ENCODE measurements at places on chromosomes 1 and 21.

- no peak for DNase-seq
Measured at GRCh38 chr1:99506631-99507030, 139.3 kb upstream of the PALMD start.

GRCh38 chr1:36224537-36225282 lies 467 bp downstream of the THRAP3 start:
- DNase-seq, result peak; percentile 80

DNA sequence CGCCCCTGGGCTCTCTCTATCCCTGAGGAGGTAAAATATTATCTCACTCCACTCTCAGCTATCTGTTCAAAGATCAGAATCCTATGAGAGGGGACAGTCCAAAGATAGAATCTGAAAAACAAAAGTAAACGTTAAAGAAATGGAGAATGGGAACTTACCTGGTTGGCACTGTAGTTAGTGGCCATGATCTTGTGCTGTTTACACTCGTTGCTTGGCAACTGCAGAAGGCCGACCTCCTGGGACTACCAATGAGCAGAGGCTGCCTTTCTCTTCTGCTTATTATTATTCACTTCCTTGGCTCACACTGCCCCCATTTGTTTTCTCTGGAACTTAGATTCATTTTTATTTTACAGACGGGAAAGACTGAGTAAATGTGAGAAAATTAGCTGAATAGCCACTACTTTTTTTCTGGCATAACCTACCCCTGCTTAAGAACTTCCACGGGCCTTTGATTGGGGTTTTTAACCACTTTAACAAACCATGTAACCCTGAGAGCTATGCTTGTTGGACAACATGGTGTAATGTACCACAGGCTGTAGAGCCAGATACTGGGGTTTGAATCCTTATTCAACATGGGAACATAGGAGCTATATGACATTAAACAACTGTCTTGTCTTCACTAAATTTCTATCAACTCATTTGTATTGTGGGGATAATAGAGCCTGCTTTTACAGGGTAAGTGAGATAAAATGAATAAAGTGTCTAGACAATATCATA lies at the start of gene CFAP126:
Gene CFAP126, minus strand, starts transcription at position 193 of the 717 bp plus-strand sequence. Its CDS starts 8 bp downstream, at position 185.
- DNase-seq, result peak; percentile 77

DNA sequence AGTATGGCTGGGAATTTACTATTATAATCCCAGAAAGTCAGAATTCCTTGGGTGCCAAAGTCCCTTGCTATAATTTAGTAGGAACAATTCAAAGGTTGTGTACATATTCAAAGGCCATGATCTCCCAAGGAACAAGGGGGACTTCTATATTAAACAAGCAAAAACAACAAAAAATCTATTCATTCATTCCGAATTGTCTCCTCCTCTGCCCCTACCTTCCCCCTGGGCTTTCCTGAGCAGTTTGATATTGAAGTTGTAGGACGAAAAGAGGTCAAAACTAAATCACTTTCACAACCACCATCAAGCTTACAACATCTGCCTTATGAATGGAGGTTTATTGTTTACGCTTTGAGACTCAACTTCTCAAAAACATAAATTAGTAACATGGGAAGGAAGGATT lies 35.3 kb upstream of the SOD1 start:
- DNase-seq, result no peak

GRCh38 chr1:218403300-218403699 lies 58.2 kb downstream of the TGFB2 start:
- peak; percentile 39 for DNase-seq

GRCh38 chr1:198018529-198018928 lies 101.4 kb downstream of the LHX9 start:
- peak; percentile 92 for DNase-seq

DNA sequence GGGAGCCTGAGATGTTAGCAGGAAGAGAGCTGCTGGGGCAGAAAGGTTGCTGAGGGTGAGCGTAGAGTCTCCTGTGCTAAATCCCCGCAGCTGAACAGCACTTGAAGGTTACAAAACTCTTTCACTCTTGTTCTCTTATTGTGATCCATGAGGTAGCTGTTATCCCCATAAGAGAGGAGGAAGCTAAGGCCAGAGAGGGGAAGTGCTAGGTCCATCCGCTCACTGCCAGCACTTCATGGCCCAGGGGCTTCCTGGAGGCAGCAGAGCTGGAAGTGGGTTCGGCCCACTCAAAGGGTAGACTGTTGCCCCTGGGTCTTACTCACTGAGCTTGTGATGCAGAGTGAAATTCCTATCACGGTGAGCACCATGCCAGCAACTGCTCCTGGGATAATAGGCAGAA lies 5.6 kb downstream of the TMEM234 start:
- no peak for DNase-seq

GRCh38 chr1:213448776-213449175 lies 397.7 kb downstream of the RPS6KC1 start:
- no peak for DNase-seq

- DNase-seq, result peak; percentile 29
Measured at GRCh38 chr1:87329051-87329525, 408 bp downstream of the LMO4 start.

GRCh38 chr1:34155860-34156259 lies 9.2 kb downstream of the CSMD2 start:
- DNase-seq, result peak; percentile 26

GRCh38 chr1:161749509-161750407 lies at the start of gene DUSP12:
Gene DUSP12 (plus strand): TSS chr1:161749786. CDS start chr1:161749802, 16 bp downstream.
- peak; percentile 92 for DNase-seq

GRCh38 chr1:19715334-19716203 lies 50.9 kb downstream of the HTR6 start:
- DNase-seq, result peak; percentile 82

- DNase-seq, result no peak
Measured at GRCh38 chr21:45993210-45994085, 11.9 kb downstream of the COL6A1 start.

GRCh38 chr21:35476621-35477395 lies 427.7 kb upstream of the RUNX1 start:
- peak; percentile 68 for DNase-seq

GRCh38 chr1:176994931-176995596 lies 169.4 kb downstream of the ASTN1 start:
- DNase-seq, result peak; percentile 59

DNA sequence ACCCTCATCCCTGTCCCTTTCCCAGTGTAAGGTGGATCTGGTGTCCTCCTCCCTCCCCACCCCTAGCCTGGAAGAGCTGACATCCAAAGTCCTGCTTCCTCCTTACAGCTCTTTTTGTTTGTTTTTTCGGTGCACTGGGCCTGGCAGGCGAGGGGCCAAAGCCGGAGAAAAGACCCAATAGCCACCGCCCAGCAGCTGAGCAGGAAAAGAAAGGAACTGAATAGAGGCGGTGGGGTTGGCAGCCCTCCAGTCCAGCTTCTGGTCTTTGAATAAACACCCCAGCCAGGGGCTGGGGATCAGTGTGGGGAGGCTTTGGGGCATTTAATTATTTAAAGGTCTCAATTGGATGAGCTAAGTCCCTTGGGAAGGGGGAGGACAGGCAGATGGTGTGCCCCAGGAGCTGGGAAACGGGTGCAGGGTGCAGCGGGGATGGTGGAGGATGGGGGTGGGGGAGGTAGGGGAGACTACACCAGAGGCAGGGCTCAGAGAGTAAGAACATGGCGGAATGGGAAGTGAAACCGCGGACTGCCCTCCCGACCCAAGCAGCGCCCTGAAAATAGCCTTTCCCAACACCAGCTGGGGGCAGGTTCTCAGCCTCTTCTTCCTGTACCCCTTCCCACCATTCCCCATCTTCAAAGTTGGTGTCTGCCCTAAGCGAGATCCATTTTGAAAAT lies 20.2 kb downstream of the BTG2 start:
- DNase-seq, result no peak

GRCh38 chr1:36602184-36602583 lies 119.5 kb upstream of the CSF3R start:
- no peak for DNase-seq

GRCh38 chr1:213984387-213985208 lies 3.2 kb upstream of the PROX1 start:
- no peak for DNase-seq

DNA sequence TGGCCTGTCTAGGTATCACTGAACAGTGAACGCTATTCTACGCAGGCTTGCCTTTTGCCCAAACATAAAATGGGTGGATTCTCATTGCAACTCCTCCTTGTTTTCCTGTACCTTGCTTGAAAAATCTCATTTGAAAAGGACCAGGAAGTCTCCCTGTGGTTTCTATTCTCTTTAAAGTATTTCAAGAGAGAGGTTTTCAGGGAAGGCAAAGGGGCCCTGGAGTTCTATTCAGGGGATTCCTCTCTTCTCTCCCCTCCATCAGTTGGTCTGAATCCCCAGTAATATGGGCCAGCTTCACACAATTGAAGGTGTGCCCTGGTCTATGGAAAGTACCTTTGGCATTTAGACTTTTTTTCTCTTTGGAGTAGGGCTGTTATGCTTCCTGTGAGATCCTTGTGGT lies 311.3 kb downstream of the RGS7 start:
- DNase-seq, result no peak

DNA sequence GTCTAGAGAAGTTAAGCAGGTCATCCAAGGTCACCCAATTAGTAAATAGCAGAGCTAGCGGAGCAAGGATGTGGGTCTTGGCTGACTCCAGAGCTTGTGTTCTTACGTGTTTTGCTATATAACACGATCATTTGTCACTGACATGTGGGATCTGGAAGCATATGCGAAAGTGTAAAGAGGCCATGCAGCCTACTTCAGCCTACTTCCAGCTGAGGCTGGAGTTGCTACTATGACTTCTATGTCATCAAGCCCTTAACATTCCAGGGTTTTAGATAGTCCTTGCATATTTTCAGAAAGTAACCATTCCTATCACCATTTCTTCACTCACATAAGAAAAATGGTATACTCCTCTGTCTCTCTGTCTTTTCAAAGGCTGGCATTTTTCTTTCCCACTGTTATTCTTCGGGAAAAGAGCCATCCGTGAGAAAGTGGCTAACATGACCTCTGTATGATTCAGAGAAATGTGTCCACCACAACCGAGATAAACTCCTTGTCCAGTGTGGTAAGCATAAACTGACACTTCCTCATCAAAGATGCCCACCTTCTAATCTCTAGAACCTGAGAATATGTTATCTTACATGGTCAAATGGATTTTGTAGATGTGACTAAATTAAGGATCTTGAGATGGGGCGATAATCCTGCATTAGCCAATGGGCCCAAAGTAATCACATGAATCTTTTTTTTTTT lies 24.0 kb upstream of the ABL2 start:
- peak; percentile 81 for DNase-seq

- no peak for DNase-seq
Measured at GRCh38 chr1:4674676-4675075, 20.3 kb downstream of the AJAP1 start.

DNA sequence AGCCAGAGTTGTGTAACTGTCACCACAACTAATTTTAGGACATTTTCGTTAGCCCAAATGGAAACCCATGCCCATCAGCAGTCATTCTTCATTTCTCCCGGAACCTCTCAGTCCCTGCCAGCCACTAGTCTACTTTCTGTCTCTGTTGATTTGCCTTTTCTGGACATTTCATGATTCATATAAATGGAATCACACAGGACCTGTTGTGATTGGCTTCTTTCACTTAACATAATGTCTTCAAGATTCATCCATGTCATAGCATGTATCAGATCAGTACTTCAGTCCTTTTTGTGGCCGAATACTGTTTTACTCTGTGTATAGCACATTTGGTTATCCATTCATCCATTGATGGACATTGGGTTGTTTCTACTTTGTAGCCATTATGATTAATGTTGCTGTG lies 7.1 kb downstream of the SLC66A1 start:
- no peak for DNase-seq

DNA sequence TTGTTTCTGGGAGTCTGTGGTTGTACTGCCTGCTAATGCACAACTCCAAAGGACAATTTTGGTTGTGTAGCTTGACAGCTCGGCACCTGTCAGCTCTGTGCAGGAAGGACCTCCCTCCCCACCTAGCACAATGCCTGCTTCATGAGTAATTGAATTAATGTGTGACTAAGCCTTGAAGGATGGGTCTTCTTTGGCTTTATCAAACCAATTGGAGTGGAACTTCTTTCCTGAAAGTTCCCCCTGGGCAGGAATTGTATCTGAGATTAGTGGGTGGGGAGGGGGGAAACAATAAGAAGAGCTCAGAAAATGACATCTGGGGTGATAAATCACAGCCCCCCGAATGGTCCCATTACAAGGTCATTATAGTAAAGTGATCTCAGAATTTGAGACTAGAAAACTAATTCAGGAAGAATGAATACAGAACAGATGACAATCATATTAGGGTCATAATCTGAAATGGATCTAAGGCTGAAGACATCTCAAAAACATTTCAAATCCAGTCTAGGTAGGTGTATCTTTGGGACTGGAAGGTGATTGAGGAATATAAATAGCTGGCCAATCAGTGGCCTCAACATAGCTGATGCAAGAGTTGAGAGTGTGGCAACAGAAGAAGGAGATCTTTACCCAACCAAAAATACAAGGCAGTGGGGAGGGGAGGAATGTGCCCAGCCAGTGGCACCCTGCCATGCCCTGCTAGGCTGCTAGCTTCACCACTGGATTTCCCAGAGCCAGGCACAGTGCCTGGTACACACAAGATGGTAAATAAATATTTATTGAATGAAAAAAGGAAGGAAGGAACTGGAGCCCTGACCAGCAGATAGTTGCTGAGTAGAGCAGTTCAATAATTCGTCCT lies 10.1 kb upstream of the SESN2 start:
- DNase-seq, result peak; percentile 65

GRCh38 chr1:119219711-119220110 lies 79.3 kb upstream of the WARS2 start:
- no peak for DNase-seq

DNA sequence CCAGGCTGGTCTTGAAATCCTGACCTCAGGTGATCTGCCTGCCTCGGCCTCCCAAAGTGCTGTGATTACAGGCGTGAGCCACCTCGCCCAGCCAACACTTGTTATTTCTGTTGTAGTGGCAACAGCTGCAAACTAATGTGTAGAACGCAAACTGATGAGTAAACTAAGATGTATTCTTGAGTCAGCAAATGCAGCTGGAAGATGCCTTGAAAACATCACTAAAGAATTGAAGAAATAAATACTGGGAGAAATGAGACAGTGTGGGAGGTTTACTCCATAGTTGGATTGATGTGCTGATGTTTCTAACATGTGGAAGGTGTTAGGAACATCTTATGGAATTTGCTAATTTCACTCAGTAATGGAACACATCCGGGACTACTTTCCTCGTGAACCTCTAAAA lies 61.3 kb upstream of the KCNE2 start:
- DNase-seq, result no peak

DNA sequence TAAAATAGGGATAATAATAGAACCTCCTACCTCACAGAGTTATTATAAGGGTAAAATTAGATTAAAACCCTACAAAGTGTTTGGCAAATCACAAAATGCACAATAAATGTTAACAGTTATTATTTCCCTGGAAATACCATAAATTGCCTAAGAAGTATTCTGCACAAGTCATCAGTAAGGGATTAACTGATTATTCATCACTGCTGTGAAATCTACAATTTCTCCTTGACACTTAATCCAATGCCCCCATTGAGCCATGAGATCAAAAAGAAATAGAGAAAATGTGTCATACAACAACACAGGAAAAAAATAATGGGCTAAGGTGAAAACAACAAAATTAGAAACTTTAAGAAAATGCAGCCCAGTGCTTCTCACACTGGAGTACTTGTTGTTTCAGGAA lies 6.7 kb upstream of the SEC16B start:
- no peak for DNase-seq

All from astrocyte (in vitro differentiated cells and primary cell).